EL (cell line): ENCODE measurements at places on chromosomes 11 and 22.

DNA sequence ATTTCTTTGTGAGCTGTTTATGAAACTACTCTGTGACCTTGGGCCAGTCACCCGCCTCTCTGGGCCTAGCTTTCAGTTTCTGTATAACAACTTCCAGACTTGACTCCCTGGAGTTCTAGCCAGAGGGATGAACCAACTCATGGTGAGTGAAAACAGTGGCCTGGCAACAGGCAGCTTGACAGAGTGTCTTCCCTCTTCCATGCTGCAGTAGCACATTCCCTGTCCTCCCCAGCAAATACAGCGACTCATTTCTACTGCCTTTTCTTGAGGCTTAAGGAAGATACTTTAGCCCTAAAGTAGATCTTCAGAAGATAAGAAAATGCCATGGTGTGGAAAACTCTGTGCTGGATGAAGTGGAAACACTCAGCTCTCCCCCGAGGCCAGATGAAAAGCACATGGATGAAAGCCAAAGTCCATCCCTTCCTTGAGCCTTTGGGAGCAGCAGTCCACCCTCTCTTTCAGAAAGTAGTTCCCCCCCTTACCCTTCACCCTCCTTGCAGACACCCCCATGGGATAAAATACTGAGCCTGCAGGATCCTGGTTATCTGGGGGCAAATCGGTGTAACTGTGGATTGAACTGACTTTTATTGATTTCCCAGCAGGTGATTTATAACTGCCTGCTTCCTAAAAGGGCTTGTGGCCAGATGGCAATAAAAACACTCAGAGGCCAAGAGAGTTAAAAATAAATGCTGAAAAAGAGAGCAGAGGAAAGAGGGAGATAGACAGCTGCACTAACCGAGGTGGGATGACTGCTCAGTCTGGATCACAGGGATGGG lies 24.1 kb downstream of the IRAG1 start:
- peak; percentile 75 for DNase-seq

- DNase-seq, result no peak
These were observed 554.7 kb downstream of the SOX6 start for GRCh38 chr11:15801616-15802015.

- no peak for DNase-seq
These were observed 1112.0 kb upstream of the CCDC90B start for GRCh38 chr11:84398017-84398626.

DNA sequence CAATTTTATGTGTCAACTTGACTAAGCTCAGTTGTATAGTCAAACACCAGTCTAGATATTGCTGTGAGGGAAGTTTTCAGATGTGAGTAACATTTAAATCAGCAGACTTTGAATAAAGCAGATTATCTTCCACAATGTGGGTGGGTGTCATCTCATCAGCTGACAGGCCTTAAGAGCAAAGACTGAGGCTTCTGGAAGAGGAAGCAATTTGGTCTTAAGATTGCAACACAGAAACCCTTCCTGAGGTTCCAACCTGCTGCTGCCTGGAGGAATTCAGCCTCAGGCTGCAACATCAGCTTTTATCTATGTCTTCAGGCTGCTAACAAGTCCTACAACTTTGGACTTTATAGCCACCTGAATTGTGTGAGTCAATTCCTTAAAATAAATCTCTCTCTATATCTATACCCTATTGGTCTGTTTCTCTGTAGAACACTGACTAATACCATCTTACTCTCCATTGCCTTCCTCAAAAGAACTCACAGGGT lies 277.2 kb upstream of the PLET1 start:
- peak; percentile 18 for DNase-seq

DNA sequence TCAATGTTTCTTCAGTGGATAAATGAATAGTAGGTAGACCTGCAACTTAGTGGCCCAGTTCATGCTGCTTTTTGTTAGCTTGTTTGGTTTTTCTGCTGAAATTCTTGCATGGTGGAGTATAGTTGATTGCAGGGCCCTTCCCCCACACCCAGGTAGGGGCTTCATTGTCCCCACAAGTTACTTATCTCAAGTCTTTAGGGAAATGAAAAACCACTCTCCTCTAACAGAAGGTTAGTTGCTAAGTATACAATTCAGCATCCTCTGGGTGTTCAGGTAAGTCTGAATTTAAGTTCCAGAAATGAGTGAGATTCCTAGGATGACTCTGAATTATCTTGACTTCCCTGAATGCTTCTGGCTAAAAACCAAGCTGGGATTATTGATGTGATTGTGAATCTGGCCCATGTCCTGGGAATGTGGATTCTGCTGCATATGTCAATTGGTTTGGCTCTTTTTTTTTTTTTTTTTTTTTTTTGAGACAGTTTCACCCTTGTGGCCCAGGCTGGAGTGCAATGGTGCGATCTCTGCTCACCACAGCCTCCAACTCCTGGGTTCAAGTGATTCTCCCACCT lies 40.3 kb downstream of the BCL2L13 start:
- no peak for DNase-seq

DNA sequence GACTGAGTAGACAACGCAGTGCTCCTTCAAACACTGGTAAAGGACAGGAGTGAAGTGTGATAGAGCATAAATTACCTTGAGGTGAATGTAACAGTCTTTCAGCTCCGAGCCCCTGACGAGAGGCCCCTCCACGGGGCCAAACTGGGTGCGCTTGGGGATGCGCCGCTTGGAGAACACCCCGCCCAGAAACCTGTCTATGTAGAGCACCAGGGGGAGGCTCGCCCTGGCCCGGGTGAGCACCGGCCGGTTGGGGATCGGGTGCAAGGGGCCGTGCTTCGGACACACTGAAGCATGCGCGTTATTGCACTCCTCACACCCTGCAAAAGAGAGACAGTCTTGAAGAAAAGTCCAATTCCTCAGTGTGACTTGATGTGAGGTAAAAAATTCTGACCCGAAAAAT lies 49.3 kb upstream of the NFRKB start:
- DNase-seq, result no peak

- DNase-seq, result peak; percentile 31
These were observed 21.7 kb downstream of the SLC43A1 start for GRCh38 chr11:57493507-57494503.

DNA sequence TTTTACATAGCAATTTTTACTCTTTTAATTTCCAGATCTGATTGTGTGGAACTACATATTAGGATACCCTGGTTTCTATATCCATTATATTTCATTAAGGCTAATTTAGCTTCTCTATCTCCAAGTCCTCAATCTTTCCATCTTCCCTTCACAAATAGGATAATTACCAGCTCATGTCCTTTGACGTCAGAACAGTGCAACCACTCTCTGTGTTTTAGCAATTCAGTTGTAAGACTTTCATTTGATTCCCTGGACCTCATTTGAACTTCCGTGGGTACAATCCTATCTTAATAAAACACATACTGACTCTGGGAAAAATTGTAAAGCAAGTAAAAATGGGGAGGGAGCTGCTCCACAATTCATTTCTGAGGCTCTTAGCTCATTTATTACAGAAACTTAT lies 52.8 kb downstream of the FAM76B start:
- DNase-seq, result no peak

- peak; percentile 80 for DNase-seq
These were observed 4.6 kb downstream of the TMEM9B start for GRCh38 chr11:8959546-8960166.

- no peak for DNase-seq
These were observed 309.4 kb upstream of the ZC3H12C start for GRCh38 chr11:109783840-109784239.

DNA sequence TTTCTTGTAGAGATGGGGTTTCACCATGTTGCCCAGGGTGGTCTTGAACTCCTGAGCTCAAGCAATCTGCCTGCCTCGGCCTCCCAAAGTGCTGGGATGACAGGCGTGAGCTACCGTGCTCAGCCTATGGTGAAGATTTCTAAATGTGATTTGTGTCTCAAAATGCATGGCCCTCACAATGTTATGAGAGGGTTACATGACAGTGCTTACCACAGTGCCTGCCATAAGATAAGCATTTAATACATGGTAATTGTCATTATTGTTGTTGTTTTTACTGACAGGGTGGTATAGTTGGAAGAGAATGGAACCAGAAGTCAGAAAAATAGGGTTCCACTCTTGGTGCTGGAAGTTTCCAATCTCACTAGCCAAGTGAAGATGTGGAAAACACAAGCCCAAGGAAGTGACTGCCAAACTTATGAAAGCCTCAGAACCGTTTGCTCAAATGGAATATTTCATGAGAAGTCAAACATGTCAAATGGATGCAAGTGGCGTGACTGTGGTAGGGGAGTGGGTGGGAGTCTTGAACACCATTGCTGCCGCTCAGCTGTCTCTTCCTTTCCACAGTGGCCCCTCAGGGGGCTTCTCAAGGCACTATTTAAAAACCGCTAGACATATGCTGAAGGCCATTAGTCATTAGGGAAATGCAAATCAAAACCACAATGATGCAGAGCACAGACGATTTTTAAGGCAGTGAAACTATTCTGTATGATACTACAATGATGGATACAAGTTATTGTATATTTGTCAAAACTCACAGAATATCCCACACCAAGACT lies 29.1 kb upstream of the LMO2 start:
- DNase-seq, result peak; percentile 34

DNA sequence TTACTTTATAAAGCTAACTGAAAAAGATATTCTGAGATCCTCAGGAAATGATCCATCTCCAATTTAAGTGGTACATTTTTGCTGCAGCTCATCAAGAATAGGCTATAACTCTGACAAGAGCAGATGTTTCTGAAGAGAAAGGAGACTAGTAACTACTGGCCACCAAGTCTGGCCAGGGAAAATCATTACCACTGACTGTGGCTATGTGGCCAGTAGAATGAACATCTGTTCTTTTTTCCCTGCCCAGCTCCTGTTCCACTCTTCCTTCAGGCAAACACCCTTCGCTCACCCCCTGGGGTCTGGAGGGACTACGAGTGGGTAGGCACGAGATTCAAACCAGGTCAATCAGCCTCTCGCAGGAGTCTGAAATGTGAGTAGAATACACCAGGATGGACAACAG lies 23.9 kb downstream of the TMEM123 start:
- no peak for DNase-seq
